ENCODE measurements at places on chromosomes 16 and 17. TPM values are rescaled to one million over a fixed set of nuclear protein-coding genes. Genes with fewer than 3 reads are reported as not detected.
A peak's percentile ranks its signal among the peaks of the same experiment; 100 is the strongest.

DNA sequence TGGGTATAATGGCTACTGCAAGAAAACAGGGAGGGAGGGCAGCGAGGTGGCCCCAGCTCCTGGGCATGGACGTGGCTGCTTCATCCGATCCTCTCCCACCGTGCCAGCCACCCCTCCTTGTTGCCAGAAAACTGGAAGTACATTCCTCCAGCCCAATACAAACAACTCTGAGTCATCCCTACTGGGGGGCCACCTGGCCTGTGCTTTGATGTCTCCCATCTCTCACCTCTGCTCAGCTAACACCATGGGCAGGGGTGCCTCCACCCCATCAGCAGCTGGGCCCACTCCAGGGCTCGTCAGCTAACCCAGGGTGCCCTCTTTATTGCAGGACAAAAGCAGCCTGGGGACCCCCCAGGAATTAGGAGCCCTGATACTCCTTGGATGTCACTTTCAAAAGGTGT lies 2.0 kb downstream of the RHBDF2 start:
- H3K4me3 ChIP-seq: peak overlapping the region; percentile 80
- H3K36me3 ChIP-seq: peaks cover 5% of the 10 kb centered on the region
- peaks cover 30% of the 10 kb centered on the region for H3K4me1 ChIP-seq
- H3K27me3 ChIP-seq: no peaks in the 10 kb centered on the region
- H3K27ac ChIP-seq: peak overlapping the region; percentile 85
- DNase-seq: peak; percentile 57

DNA sequence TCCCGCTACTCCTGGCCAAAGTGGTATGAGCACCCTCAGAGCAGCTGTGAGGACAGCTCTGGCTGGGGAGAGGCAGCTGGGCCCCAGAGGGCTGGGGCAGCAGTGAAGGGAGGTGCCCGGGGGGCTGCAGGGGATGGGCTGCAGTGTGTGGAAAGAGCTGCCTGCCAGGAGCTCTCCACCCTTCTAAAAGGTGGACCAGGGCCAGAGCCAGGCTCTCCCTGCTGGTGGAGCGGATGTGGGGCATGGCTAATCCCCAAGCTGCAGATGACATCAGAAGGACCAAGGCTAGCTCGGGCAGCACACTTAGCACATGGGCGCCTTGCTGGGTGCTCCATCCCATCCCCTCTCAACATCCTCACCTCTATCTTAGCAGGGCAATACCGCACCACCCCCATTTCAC lies 103.1 kb downstream of the SDK2 start:
- no peak for DNase-seq
- H3K4me1 ChIP-seq: no peaks in the 10 kb centered on the region
- H3K27ac ChIP-seq: no peak overlapping the region
- peaks cover 34% of the 10 kb centered on the region for H3K27me3 ChIP-seq
- H3K4me3 ChIP-seq: no peak overlapping the region

Gene TBC1D3H
- total RNA-seq: not detected

Gene OR3A2
- not detected for total RNA-seq

Gene YBX2
- 0.44 TPM for total RNA-seq
